ENCODE measurements at places on chromosomes 12 and 14.

- DNase-seq = no peak
Measured at GRCh38 chr14:64266239-64266638, 27.9 kb downstream of the ESR2 start.

DNA sequence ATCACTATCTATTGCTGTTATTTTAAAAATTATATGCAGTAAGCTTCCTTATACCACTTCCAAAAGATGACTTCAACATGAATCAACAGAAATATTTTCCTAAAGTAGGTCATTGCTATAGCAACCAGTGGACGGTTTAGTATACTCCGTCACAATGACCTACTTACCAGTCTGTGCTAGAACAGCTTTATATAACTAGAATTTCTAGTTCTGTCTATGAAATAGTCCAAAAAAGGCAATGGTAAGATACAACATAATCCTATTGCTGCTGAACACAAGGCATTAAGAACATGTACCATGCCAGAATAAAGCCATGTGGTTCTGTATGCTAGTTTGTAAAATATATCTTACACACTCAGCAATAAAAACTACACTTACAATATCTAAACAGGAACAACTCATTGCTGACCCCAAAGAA lies 40.7 kb upstream of the MTERF2 start:
- no peak for DNase-seq

DNA sequence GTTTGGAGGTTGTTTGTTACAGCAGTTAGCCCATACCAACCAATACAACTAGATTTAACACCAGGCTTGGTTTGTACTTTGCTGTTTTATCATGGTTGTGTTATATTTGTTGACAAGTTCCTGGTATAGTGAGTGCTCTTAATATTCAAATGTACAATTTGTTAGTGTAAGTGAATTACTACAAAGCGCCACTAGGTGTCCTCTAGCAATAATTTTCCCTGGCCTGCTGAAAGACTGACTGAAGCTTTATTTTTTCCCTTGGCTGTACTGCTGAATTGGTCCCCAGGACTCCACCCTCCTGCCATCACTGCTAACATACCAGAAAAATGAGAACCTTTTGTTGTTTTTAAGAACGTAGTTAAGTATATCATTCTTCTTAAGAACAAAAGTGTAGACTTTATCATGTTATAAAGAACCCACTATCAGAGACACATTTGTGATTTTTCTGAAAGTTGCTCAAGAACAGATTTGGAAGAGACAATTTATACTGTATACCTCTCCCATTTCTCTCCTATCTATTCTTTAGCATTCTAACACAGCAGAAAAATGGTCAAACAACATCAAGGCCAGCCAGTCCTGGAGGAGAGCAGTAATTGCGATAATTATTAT lies 75.3 kb upstream of the FAR2 start:
- no peak for DNase-seq

DNA sequence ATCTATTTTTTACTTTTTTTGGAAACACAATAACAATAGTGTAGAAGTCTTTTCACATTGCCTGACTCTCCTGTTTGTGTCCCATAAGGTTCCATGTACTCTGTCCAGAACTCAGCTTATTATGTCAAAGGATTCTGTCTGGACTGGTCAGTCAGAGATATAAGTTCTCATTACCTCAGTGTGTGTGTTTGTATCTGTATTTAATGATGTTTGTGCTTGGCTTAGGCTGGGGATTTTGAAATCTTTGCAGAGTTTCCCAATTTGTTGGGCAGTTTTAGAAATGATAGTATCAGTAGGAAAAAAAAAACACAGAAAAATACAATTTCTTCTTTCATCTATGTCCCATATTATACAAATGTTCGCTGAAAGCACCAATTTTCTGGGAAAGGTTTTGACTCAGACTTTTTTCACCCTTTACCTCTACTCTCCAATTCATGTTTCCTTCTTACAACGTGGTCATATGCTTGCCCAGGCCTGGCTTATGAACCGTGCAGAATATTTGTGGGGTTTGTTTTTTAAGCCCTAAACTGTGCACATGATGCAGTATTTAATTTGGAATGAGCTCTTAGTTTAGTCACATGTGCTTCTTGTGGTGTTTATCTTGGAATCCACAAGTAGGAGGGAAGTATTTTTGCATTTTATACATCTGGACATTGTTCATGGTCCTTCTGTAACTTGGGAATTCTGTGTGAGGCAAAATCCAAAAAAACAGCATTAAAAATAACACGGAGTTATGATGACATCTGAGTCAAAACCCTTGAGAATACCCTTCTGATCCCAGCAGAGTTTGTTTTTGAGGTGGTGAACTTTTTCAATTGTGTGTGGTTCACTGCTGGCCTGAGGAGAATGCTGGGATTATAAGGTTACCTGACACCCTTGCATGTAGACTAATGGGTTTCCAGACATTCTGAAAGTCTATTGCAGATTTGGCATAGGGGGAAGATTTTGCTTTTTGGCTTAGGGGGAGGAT lies 121.2 kb downstream of the RAD51B start:
- DNase-seq = no peak

DNA sequence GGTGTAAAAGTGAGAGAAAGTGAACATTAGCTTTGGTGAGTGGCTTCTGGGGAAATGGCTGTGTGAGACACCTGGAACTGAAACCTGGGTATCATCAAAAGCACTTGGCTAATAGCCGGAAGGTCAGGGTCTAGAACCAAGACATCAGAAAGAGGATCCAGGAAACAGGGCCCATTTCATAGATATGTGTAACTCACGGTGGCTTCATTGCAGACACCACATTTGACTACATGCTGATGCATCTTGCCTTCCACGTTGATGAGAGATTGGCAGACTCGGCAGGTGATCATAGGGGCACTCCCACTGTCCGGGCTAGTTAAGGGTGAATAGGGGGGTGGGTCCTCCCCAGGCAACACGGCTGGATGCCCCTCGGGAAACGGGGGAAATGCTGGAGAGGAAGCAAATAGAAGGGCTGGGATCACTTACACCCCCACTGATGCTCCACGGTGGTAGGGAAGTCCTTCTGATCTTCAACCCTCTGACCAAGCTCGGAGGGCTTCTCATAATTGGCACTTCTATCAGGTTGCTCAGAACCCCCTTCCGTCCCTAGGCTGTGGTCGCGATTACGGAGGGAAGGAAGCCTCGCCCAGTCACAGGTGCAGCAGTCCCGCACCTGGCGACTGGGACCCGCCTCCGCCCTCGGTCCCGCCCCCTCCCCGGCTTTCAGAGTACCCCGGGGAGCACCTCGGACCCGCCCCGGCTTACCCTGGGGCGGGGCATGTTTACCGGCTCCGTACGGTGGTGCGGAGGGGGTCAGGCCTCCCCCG lies 593 bp downstream of the PIP4P1 start:
- DNase-seq = no peak

Data from stimulated activated CD8-positive, alpha-beta memory T cell treated with anti-CD3 and anti-CD28 coated beads, Interleukin-7, amount 100 ng/mL, for 24 hours (primary cell).